A549 treated with dexamethasone at 1 μM for 4 hours (cell line): ENCODE measurements at places on chromosomes 3 and 15. TPM values are rescaled to one million over a fixed set of nuclear protein-coding genes. Genes with fewer than 3 reads are reported as not detected.

The GOLGA6A gene
- 0.02 to 0.32 TPM (median 0.19 TPM) in 5 replicates for total RNA-seq

The AP3S2 gene
- 42.3 to 67.9 TPM (median 47.0 TPM) in 5 replicates for total RNA-seq

The ATRIP gene
- total RNA-seq, result 7.7 to 8.8 TPM (median 8.4 TPM) in 5 replicates

The CACNA1D gene
- 0.54 to 1.1 TPM (median 0.88 TPM) in 5 replicates for total RNA-seq

The CKMT1A gene
- total RNA-seq, result 2.4 to 3.3 TPM (median 2.8 TPM) in 5 replicates

The CACNA2D2 gene
- total RNA-seq, result 0.48 to 0.77 TPM (median 0.67 TPM) in 5 replicates

The CHRD gene
- total RNA-seq, result 0.19 to 0.29 TPM (median 0.23 TPM) in 5 replicates

The LIPH gene
- total RNA-seq, result 4.7 to 6.1 TPM (median 5.1 TPM) in 5 replicates

The CD86 gene
- 0.12 TPM in 1 of 5 replicates, not detected in the others for total RNA-seq

The UBA7 gene
- total RNA-seq, result 0.25 to 0.72 TPM (median 0.26 TPM) in 5 replicates

The INO80 gene
- total RNA-seq, result 12.0 to 15.7 TPM (median 14.0 TPM) in 5 replicates

The SCG5 gene
- 1.5 to 2.6 TPM (median 2.2 TPM) in 5 replicates for total RNA-seq

The RTP1 gene
- total RNA-seq, result not detected in 5 replicates

The MAGEL2 gene
- not detected in 5 replicates for total RNA-seq

The WDR93 gene
- total RNA-seq, result 0.10 to 0.27 TPM (median 0.17 TPM) in 5 replicates

The CCRL2 gene
- total RNA-seq, result 0.08 to 0.11 TPM (median 0.09 TPM) in 4 of 5 replicates, not detected in the other

The GRM7 gene
- not detected in 5 replicates for total RNA-seq

The NPAP1 gene
- not detected in 5 replicates for total RNA-seq

The AHSG gene
- 0.06 to 0.09 TPM (median 0.06 TPM) in 3 of 5 replicates, not detected in the others for total RNA-seq

The COL8A1 gene
- not detected in 5 replicates for total RNA-seq

The GABRA5 gene
- 86.0 to 118 TPM (median 107 TPM) in 5 replicates for total RNA-seq
